Ascending aorta (tissue), 2 donors: ENCODE measurements at places on chromosomes 5 and 9. TPM values are rescaled to one million over a fixed set of nuclear protein-coding genes. Genes with fewer than 3 reads are reported as not detected.

DNA sequence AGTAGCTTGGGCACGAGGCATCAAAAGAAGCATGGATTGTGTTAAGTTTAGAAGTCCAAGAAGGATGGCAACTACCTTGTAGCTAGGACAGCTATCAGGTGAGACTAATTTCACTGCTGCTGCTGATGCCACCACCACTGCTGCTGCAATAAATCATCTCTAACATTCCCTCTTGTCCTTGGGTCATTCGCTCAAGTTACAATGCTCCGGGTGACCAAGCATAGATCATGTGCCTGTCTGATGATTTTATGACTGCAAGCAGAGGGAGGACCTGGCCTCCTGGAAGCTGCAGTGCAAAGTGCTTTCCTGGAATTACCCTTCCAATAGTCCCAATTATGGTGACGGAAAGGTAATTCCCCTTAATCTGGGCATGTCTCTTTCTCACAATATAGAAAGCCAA, 334.4 kb downstream of the PRELID2 start:
- no peak overlapping the region for H3K27ac ChIP-seq
- no peaks in the 10 kb centered on the region for H3K36me3 ChIP-seq
- peaks cover 6% of the 10 kb centered on the region for H3K4me1 ChIP-seq
- H3K4me3 ChIP-seq: no peak overlapping the region
- no peaks in the 10 kb centered on the region for H3K27me3 ChIP-seq
- DNase-seq: no peak

The ECM2 gene
- 20.1 TPM for total RNA-seq

DNA sequence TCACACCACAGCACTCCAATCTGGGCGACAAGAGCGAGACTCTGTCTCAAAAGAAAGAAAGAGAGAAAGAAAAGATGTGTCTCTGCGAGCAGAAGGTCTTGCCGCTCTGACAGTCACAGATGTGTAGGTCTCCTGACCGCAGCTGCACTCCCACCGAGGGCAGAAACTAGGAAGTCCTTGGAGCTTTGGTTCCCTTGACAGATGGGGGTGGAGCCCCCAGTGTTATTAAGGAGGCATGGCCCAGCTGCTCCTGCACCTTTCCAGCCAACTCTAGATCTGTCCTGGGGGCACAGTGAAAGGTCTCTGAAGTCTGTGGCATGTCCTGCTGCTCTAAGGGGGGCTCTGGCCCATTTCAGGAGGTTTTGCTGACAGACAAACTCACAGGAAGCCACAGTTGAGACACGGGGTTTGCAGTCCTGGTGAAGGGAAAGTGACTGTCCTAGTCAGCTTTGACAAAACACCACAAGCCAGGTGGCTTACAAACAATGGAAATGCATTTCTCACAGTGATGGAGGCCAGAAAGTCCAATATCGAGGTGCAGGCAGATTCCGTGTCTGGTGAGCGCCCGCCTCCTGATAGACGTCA, 9.0 kb upstream of the DIPK1B start:
- no peaks in the 10 kb centered on the region for H3K36me3 ChIP-seq
- no peak for DNase-seq
- no peak overlapping the region for H3K27ac ChIP-seq
- no peak overlapping the region for H3K4me3 ChIP-seq
- no peaks in the 10 kb centered on the region for H3K4me1 ChIP-seq
- peaks cover 12% of the 10 kb centered on the region for H3K27me3 ChIP-seq

DNA sequence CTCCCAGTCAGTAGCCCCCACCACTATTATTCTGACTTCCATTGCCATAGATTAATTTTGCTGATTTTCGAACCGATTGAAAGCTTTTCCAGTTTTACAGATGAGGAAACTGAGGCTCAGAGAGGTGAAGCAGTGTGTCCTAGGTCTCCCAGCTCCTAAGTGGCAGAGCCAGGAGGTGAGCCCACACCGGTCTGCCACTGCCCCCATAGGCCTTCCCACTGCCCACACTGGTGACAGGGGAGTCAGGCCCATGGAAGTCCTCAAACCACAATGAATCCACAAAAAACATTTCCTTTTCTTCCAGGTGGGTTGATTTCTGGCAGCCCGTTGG, 54.9 kb upstream of the RPL26L1 start:
- peak overlapping the region; percentile 97 for H3K27ac ChIP-seq
- H3K27me3 ChIP-seq: no peaks in the 10 kb centered on the region
- H3K4me1 ChIP-seq: peaks cover 73% of the 10 kb centered on the region
- DNase-seq: no peak
- no peaks in the 10 kb centered on the region for H3K36me3 ChIP-seq
- H3K4me3 ChIP-seq: no peak overlapping the region

DNA sequence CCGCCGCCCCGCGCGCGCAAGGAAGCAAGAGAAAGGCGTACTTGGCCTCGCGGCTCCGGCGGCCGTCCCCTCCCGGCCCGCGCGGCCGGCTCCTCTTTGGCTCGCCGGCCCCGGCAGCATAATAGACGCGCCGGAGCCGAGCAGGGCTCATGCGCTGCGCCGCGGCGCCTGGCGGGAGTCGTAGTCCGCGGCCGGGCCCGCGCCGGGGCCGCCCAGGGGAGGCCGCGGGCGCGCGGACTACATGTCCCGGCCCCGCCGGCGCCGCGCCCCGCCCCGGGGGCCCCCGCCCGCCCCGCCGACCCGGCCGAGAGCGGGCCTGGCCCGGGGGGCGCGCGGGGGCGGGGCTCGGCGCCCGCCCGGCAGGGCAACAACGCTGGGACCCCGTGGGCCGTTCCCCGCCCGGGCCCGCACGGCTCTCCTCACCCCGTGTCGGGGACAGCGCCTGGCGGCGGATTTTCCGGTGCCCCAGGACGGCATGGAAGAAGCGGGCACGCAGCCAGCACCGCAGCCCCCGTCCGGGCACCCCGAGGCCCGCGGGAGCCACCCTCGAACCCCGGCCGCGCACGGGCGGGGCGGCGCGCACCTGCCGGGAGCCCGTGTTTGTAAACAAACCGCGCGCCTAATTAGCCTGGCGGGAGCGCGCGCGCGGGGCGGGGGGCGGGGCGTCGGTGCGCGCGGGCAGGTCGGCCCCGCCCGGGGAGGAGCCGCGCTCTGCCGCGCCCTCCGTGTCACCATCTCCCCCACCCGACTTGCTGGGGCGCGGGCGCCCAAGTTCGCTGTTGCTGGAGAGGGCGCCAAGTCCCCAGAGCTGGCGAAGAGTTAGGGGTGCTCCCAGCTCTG, at the start of gene BRD3:
Gene BRD3, minus strand, starts transcription at position 123 of the 840 bp plus-strand sequence. CDS start 14,549 bp downstream, outside the sequence.
- no peaks in the 10 kb centered on the region for H3K36me3 ChIP-seq
- H3K27ac ChIP-seq: peak within 1 kb of the TSS; percentile 89
- H3K27me3 ChIP-seq: no peaks in the 10 kb centered on the region
- peak within 1 kb of the TSS; percentile 98 for H3K4me3 ChIP-seq
- H3K4me1 ChIP-seq: peaks cover 3% of the 10 kb centered on the region
- DNase-seq: no peak

The RPL12 gene
- total RNA-seq: 1,924 TPM

- H3K4me3 ChIP-seq: no peak overlapping the region
- no peak for DNase-seq
- no peaks in the 10 kb centered on the region for H3K36me3 ChIP-seq
- H3K27ac ChIP-seq: no peak overlapping the region
- H3K4me1 ChIP-seq: no peaks in the 10 kb centered on the region
Measured at GRCh38 chr5:13987843-13988464, 43.5 kb upstream of the DNAH5 start.

DNA sequence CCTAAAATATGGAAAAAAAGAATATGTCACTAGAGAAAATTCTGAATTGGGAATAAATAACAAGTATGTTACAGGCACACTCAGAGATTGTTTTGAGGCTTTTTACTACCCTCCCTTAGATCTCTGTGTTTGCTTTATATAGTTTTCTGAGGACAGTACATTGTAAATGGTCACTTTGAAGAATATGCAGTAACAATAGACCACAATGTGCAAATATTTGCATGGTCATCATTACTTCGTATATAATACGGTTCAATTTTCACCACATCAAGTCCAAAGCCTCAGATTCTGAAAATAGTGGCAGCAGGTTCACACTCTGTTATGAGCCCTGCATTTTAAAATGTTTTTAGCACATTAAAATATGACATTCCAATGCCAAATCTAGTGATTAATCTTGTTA, 238.6 kb downstream of the ADAMTS6 start:
- H3K27me3 ChIP-seq: no peaks in the 10 kb centered on the region
- no peak for DNase-seq
- no peak overlapping the region for H3K27ac ChIP-seq
